GM23338 (cell line): ENCODE measurements at places on chromosomes 1 and 21. TPM values are rescaled to one million over a fixed set of nuclear protein-coding genes. Genes with fewer than 3 reads are reported as not detected.
A peak's percentile ranks its signal among the peaks of the same experiment; 100 is the strongest.

DNA sequence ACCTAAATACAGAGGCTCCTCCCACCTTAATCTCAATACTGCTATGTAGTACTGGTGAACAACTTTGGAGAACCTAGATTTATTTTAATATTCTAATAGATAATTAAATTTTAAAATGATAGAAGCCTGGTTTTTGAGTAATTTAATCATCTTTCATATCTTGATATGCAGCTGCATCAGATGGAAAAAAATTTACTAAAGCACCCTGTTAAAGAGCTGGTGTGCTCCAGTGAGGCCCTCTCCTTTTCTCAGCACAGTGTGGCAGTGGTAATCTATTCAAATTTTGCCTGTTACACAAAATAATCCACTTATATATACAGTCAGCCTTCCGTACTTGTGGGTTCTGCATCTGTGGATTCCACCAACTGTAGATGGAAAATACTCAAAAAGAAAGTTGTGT lies 82.8 kb downstream of the LRRC8C start:
- no peaks in the 10 kb centered on the region for H3K27me3 ChIP-seq
- H3K4me1 ChIP-seq, result no peaks in the 10 kb centered on the region
- no peak overlapping the region for H3K4me3 ChIP-seq
- no peak overlapping the region for H3K27ac ChIP-seq
- H3K36me3 ChIP-seq, result no peaks in the 10 kb centered on the region
- no peak for DNase-seq

GRCh38 chr1:64745986-64746940 lies 1.4 kb downstream of the RAVER2 start:
- peaks cover 2% of the 10 kb centered on the region; the same call in 1 of the 2 replicates for H3K36me3 ChIP-seq
- DNase-seq, result no peak
- peaks cover 9% of the 10 kb centered on the region for H3K27me3 ChIP-seq
- peak overlapping the region; percentile 89 for H3K4me3 ChIP-seq

GRCh38 chr1:229162825-229163515 lies 107.9 kb upstream of the RAB4A start:
- no peak overlapping the region for H3K4me3 ChIP-seq
- no peaks in the 10 kb centered on the region for H3K36me3 ChIP-seq
- H3K27me3 ChIP-seq, result no peaks in the 10 kb centered on the region
- H3K4me1 ChIP-seq, result peaks cover 6% of the 10 kb centered on the region; the same call in 1 of the 2 replicates
- no peak for DNase-seq

Gene PLA2G2D
- total RNA-seq, result not detected in 2 replicates

Gene AKNAD1
- total RNA-seq, result not detected in 2 replicates

Gene CD5L
- total RNA-seq, result not detected in 2 replicates

Gene HES3
- 49.7 and 50.4 TPM in 2 replicates for total RNA-seq
